ENCODE measurements at places on chromosomes 11 and 22.

DNA sequence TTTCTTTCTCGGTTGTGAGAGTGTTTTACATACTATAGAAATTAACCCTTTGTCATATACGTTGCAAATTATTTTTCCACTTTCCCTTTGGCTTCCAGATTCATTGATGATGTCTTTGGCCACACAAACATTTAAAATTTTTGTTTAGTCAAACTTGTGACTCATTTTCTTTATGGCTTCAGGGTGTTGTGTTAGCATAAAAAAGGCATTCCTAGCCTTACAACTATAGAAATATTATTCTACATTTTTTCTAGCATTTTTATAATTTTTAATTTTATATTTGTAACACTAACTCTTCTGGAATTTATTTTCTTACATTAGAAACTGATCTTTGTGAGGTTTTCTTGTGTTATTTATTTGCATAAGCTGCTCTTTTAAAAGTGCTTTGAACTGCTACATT lies 12.1 kb downstream of the GRIA4 start:
- no peak for DNase-seq

DNA sequence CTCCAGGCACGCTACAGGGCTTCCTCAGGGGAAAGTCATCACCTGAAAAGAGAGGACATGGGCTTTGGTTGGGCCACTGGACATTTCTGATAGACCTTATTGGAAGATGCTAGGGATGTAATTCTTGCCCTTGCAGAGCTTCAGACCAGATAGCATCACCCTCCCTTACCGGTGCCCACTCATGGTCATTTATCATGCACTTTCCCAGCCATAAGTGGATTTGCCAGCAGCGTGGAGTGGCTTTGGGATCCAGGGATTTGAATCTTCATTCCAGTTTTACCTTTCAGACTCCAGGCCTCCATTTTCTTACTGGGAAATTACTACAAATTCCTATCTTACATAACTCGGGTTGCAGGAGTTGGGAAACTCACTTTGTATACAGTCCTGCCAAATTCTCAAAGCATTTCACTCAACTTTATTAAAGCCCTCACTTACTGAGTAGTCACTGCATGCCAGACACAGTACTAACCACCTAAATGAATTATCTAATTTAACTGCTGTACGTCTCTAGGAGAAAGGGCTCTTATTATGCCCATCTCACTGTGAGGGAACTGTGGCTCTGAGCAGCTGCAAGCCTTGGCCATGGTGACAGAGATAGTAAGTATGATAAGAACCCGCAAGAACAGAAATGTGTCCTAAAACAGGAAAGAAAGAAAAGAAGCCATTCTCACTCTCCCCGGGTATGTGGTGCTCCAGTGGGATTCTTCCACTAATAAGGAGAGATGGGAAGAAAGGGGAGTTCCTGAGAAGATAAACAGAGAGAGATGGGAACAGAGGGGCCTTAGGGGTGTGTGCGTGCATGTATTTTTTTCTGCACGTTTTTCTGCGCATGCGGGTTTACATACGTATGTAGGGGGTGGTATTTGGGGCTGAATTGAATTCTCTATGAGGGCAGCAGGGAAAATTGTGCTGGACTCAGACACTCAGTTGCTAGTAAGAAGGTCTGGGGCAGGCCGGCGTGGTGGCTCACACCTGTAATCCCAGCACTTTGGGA lies 9.7 kb downstream of the CHRM1 start:
- no peak for DNase-seq

- DNase-seq, result peak; percentile 53
These were observed 1375.1 kb upstream of the TENM4 start for GRCh38 chr11:80815752-80816453.

GRCh38 chr11:65218446-65218845 lies 36.7 kb downstream of the CAPN1 start:
- no peak for DNase-seq

DNA sequence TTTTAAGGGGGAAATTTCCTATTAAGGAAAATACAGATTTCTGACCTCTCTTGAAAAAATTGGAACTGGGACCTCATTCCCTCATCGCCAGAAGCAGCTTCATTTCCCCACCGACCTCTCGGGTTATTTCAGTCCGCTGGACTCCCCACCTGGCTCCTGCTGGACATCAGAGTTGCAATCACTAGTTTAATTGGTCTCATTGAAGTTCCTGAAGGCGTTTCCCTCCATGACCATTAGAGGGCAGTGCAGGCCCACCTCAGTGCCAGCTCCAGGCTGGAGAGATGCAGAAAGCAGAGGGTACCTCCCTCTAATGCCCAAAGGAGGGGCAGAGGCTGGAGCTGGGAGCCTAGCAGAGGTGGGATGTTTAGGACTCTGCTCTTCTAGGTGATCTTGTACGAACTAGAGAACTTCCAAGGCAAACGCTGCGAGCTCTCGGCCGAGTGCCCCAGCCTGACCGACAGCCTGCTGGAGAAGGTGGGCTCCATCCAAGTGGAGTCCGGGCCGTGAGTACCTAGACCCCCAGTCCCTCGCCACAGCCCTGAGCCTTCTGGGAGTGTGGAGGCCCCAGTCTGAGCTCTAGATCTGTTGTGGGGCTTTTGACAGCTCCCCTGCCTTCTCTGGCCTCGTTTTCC lies 2.7 kb downstream of the CRYBB3 start:
- peak; percentile 15 for DNase-seq

DNA sequence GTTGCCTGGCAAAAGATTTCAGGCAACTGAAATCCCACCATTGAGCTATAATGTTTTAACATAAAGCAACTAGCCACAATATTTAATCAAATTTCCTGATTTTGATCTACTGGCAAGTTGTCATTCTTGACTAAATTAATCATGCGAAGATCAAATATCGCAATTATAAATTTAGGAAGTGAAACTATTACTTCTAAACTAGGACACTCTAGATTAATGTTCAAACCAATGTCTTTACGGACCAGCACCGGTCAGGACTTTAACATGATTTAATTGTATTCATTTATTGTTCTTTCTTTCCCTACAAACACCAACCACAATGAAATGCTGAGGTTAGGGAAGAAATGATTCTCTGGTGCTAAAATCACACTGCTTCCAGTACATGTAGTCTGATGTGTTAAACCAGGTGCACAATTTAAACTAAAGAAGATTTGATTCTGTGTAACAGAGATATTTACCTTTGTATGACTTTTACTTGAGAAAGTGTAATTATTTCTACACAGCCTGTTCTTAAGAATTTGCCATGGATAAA lies 14.9 kb downstream of the GAS2 start:
- DNase-seq, result no peak

DNA sequence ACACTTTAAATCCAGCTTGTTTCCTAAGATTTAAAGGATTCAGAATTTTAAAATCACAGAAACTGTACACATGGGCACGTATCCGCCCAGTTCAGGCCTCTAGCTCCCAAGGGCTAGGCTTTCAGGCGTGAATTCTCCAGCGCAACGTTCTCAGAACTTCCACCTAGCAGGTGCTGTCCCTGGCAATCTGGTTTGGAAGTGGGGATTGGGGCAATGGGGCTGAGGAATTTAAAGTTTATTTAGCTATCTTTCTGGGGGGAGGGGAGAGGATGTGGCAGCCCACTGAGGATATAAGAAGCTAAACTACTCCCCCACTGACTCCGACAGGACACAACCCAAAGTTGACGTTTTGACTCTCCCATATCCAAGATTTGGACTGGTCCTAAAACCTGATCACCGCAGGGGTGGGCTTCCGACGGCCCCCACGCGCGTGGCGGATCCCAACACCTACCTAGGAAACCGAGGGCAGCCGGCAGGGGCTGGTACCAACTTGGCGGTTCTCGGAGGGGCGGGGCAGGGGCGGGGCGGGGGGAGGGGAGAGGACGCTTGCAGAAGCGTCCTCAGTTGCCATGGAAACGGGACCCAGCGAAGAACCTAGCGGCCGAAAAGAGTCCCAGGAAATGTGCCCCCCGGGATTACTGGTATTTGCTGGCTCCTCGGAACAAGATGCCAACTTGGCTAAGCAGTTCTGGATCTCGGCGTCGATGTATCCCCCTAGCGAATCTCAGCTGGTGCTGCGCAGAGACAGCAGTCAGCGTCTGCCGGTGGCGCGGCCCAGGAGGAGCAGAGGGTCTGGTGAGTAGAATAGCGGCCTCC lies at the start of gene HOATZ:
HOATZ (plus strand) TSS at position 563 of the 816 bp plus-strand sequence; CDS start at position 570, 7 bp downstream.
- DNase-seq, result no peak

DNA sequence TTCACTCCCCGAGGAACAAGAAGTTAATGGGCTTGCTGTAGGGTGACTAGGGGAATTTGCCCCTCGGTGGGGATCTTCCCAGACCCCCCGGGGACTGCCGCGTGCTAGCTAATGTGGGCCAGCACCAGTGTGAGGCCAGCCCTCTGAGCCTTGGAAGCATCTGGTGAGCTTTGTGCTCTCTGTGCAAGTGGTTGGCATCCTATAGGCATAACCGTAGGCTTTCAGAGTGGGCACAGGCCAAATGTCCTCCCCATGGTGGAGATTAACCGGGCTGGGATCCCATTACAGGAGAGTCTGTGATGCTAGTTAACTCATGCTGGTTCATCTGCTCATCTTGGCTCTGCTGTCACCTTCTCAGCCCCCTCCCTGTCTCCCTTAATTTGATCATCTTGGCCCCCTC lies 125.7 kb downstream of the TRIM29 start:
- no peak for DNase-seq

DNA sequence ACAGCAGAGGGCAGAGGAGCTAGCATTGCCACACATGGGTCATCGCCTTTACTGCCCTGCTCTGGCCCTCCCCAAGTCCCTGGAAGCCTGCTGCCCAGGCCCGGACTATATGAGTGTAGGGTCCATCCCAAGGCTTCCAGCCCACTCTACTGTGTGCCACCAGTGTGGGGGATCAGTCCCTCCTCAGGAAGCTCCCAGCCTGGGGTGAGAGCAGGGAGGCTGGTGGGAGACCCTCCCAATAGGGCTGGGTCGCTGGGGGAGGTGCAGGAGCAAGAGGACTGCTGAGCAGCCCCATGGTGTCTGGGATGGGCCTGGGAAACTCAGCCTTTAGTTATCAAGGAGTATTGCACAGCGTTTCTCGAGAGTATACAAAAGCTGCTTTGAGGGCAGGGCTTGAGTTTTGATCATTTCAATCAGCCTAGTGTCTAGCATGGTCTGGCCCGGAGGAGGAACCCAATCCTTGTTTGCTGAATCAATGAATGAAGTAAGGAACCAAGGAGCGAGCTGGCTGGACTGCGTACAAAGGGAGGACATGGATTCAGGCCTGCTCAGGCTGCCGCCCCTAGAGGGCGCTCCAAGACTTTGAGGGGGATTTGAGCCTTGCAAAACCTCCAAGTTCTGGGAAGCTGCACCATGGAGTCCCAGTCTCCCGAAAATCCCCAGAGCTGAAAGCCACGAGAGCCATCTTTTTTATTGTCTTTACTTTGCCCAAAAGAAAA lies 89.0 kb upstream of the PARVA start:
- peak; percentile 16 for DNase-seq

DNA sequence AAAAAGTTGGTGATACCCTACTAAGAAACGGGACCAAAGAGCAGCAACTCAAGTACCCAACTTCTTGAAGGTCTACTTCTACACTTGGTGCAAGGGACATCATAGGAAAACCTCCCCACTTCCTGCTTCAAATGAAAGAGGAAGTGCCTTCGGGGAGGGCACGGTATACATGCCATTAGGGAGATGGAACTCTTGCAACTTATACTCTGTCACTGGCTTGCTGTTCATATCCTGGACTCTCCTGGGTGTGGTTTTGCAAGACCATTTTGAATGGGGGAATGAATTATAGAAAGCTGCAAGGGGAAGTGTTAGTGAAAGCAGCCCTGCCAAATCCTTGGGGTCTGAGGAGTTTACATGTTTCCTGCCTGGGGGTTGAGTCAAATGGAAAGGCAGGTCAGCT lies 41.9 kb downstream of the CSNK2A3 start:
- DNase-seq, result peak; percentile 15

- DNase-seq, result no peak
These were observed 301.8 kb upstream of the FAT3 start for GRCh38 chr11:91922846-91923245.

DNA sequence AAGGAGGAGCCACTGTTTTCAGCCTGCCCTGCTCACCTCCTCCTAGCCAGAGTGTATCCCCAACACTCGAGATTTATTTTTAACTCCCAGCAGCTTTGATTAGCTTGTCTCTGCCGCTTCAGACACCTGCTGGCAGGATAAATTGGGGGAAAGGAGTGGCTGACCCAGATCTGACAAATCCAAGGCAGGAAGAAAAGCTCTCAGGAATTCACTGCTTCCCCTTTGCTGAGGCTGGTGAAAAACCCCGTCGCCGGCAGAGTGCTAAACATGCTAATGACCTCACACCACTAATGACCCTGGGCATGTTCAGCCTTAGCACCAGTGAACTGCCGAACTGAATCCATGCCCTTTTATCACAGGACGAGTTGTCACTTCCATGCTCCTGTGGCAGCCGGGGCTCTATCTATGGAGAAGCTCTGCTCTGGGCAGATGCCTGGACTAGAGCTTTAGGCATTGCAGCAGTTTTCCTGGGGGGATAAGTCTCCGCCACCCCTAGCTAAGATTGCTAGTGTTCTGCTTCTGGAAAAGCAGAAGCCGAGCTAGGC lies 52.2 kb downstream of the FEZ1 start:
- no peak for DNase-seq

GRCh38 chr11:101129203-101129943 lies at the start of gene PGR:
Gene PGR (minus strand): TSS chr11:101129813. CDS start chr11:101129070, 743 bp downstream.
- DNase-seq, result no peak

DNA sequence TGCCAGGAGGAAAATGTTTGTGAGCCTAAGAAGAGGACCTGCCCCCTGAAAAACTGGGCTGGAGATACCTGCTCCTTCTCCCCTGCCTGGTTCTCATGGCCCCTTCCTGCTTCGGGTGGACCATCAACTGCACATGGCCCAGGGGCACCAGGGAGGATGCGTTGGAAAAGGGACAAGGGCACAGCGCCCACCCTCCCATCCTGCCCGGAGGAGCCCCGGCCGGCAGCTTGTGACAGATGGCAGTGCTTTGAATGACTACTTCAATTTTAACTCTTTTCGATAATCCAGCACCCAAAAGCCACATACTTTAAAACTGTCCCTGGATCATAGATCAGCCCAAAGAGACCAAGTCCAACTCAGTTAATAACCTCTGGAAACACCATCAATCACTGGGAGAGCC lies 135.8 kb upstream of the NECTIN1 start:
- no peak for DNase-seq

- no peak for DNase-seq
These were observed 7.3 kb upstream of the APOL4 start for GRCh38 chr22:36208914-36209313.

GRCh38 chr22:44855855-44856254 lies 103.5 kb downstream of the ARHGAP8 start:
- no peak for DNase-seq

DNA sequence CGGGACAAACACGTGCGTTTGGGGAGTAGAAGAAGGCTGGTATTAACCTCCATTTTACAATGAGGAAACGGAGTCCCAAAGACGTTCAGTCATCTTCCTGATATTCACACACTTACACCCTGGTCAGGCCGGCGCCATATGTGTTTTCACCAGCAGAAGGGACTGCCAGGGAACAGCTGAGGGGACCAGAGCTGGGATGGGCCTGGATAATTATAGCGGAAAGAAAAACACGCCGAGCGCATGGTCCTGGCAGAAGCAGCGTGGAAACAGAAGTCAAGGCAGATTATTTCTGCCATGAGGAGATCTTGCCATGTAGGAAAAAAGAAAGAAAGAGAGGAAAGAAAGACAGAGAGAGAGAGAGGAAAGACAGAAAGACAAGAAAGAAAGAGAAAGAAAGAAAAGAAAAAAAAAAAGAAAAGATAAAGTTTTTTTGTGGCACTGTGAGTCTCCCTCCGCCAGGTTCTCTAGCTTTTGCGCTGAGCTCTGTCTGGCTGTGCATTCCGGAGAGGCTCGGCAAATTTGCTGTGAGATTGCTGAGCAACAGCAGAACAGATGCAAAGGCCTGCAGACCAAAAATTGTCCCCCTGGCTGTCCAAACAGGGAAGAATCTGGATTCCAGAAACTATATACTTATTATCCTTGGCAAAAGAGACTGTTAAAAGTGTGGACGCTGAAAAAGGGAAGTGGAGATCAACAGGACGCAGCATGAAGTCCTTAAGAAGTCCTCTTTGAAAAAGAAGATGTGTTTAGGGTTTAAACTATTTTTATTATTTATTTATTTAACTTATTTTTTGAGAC lies 1.3 kb upstream of the UCP2 start:
- no peak for DNase-seq

All from GM12864 (cell line).